Pons (tissue), 1 donor: ENCODE measurements at places on chromosomes 6 and 20.
A peak's percentile ranks its signal among the peaks of the same experiment; 100 is the strongest.

- no peak for DNase-seq
Measured at GRCh38 chr6:20172842-20173456, 39.3 kb downstream of the MBOAT1 start.

- peak; percentile 54 for DNase-seq
Measured at GRCh38 chr6:118892355-118892991, 1.5 kb upstream of the ASF1A start.

DNA sequence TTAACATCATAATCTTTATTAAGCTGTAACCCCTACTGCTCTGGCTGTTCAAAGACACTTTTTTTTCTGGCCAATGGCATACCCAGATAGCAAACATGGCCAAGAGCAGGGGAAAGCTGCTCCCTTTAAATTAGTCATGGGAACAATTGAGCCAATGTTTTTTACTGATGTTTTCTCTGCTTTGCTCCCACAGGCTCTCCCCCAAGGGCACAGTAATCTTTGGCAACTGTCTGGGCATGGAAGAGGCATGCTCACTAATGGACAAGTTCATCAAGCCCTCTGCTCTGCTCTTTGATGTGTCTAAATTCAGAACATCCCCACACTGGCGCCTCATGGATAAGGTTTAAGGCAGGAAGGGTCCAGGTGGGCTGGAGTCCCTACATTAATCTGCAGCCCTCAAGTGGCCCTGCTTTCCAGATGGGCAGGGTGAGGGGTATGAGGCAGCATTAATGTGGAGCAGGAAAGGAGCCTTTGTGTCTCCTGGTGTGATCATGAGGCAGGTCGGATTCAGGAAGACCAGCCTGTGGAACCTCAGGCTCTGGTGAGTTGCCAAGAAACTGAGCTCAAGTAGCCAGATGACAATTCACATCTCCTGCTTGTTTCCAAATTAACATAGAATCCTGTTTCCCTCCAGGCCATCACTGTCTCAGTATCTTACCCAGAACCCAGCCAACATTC is 227.0 kb upstream of the CST7 start:
- no peak for DNase-seq

- no peak for DNase-seq
Measured at GRCh38 chr6:141724731-141725130, 408.0 kb upstream of the GJE1 start.

DNA sequence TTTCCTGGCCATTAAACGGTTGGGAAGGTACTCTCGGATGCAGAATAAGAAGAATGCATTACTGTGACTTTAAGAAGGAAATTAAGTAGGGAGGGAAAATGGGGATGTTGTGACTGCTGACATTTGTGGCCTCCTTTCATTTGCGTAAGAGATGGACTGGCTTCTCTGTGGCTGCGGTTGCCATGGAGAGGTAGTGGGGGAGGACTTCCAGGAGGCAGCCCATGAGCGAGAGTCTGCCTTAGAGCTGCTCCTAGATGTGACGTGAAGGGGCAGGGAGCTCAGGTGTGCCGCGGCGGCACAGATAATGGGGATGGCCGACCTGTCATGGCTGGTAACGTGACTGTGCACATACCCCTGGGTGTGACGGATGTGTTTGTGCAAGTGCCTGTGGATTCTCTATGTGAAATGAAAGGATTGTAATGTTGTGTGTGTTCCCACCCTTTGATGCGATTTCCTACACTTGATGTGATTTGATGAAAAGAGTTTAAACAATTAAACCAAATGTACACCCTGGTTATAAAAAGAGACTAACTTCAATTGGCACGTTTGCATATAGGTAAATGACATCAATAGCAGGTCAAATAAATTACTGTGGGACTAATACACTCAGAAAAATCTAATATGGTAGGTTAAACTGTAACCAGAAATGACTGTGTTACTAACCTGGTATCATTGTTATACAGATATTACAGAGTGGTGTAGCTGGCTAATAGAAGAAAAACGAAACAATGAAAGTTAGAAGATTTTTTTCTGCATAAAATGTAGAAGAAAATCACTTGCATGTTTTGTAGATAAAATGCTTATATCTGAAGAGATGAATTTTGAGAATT is 48.9 kb downstream of the HIVEP1 start:
- DNase-seq = peak; percentile 80

- DNase-seq = no peak
Measured at GRCh38 chr6:13480631-13481501, 6.5 kb downstream of the GFOD1 start.

GRCh38 chr6:113362301-113363047 is 494.7 kb upstream of the MARCKS start:
- no peak for DNase-seq

DNA sequence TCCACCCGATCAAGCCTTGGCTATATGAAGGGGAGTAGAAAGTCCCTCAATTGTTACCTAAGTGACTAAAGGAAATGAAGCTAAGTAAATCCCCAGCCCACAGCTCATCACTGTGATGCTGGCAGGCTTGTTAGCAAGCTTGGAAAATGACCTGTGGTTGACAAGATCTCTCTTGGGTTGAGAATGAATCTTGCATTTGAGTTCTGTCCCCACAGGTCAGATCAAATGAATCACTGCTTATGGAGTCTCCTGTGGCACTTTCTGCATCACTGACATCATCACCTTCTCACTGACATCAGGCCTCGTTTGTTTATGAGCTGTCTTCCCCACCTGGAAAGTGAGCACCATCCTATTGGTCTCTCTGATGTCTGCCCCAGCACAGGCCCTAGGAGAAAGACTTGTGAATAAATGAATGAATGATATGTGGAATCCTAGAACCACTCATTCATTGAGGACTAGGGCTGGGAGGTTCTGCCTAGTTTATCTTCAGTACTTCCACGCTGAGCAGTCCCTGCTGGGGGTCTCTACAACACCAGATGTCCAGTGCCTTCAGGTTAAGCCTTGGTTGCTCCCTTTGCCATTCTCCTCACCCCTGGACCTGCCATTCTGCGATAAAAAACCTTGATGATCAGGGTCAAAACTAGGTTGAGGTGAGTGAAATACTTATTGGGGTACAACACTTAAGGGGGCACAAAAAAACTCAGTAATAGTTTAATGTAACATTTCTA is 318.4 kb upstream of the MOCS1 start:
- no peak for DNase-seq

- no peak for DNase-seq
Measured at GRCh38 chr6:106811088-106811686, 163.3 kb downstream of the CD24 start.

DNA sequence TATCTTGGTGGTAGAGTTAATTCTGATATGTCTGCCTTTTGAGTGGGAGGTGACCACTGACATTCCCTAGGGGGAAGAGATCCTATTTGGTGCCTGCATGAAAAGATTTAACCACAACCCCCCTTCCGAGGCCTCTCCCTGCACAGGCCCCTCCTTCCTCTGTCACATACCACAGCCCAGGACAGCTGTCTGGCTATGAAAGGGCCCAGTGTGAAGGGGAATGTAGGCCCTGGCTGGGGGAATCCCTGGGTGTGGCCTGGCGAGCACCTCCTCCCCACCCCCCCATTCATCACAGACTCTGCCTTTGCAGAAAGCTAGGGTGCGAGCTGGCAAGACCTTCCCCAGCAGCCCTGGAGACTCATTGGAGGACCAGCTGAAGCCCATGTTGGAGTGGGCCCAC is 27.4 kb upstream of the MAPRE1 start:
- no peak for DNase-seq

- no peak for DNase-seq
Measured at GRCh38 chr20:35395728-35396127, 16.0 kb downstream of the UQCC1 start.

DNA sequence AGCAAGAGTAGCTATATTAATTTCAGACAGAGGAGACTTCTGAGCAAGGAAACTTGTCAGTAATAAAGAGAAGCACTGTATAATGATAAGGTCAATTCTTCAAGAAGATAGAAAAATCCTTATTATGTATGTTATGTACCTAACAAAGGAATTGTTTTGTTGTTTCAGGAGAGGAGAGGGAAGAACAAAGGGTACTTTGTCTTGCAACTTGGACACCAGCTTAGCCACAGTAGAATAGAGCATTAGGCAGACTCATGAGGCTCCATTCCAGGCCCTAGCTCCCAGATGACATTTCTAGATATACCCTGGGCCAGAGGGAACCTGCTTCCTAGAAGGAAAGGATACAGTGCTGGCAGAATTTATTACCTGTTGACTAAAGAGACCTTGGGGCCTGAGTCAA is 6.5 kb upstream of the NUS1 start:
- DNase-seq = peak; percentile 69

GRCh38 chr20:20499439-20499838 is 131.5 kb downstream of the INSM1 start:
- no peak for DNase-seq

DNA sequence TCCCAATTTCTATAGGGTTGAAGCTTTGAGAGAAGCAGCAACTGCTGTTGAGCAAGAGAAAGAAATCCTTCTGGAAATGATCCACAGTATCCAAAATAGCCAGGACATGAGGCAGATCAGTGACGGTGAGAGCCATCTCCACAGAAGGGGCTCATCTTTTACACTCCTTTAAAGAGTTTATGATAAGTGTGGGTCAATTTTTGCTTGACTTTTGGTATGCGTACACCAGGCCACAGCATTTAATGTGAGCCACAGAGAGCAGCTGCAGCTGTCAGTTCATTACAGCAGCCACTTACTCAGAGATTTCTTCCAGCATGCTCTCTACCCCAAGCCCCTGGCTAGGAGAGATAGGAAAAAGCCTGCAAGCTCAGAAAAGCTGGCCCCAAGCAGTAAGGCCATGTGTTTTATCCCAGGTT is 9.9 kb downstream of the BAG2 start:
- DNase-seq = no peak

GRCh38 chr6:39330057-39330456 is 7.6 kb upstream of the KCNK16 start:
- peak; percentile 58 for DNase-seq

- no peak for DNase-seq
Measured at GRCh38 chr20:7196481-7196880, 429.0 kb downstream of the BMP2 start.

- no peak for DNase-seq
Measured at GRCh38 chr20:10314198-10314597, 95.6 kb downstream of the SNAP25 start.
